ENCODE measurements at places on chromosomes 4 and X. TPM values are rescaled to one million over a fixed set of nuclear protein-coding genes. Genes with fewer than 3 reads are reported as not detected.
A peak's percentile ranks its signal among the peaks of the same experiment; 100 is the strongest.

- DNase-seq: no peak
Measured at GRCh38 chr4:57777876-57778275, 667.7 kb upstream of the IGFBP7 start.

IL2RG gene
- not detected for total RNA-seq

RBM46 gene
- total RNA-seq: 0.40 TPM

GRCh38 chr4:21569638-21570037 is 378.9 kb downstream of the KCNIP4 start:
- no peak for DNase-seq

DNA sequence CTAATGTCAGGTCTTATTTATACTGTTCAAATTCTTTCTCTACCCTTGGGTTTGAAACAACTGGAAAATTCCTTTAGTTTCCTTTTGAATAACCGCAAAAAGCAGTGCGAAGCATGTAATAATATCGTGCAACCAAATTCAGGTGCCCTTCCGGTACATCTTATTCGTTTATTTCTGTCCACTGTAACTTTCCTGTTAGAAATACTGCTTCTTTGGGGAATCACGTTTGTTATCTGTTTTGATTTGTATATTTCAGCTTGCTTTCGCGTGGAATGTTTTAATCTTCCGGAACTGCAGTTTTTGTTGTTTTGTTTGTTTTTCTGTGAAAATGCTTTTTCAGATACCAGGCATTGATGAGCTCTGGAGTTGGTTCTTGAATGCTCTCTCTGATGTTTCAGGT is 85.7 kb upstream of the HPRT1 start:
- DNase-seq: peak; percentile 1

- DNase-seq: no peak
Measured at GRCh38 chr4:114603497-114603896, 4.9 kb downstream of the UGT8 start.

GRCh38 chr4:145525291-145525740 is 43.7 kb downstream of the SMAD1 start:
- DNase-seq: no peak

ART3 gene
- 8.5 TPM for total RNA-seq

TLR2 gene
- not detected for total RNA-seq

Data from SK-MEL-5 (cell line).